ENCODE measurements at places on chromosomes 16 and 17.

DNA sequence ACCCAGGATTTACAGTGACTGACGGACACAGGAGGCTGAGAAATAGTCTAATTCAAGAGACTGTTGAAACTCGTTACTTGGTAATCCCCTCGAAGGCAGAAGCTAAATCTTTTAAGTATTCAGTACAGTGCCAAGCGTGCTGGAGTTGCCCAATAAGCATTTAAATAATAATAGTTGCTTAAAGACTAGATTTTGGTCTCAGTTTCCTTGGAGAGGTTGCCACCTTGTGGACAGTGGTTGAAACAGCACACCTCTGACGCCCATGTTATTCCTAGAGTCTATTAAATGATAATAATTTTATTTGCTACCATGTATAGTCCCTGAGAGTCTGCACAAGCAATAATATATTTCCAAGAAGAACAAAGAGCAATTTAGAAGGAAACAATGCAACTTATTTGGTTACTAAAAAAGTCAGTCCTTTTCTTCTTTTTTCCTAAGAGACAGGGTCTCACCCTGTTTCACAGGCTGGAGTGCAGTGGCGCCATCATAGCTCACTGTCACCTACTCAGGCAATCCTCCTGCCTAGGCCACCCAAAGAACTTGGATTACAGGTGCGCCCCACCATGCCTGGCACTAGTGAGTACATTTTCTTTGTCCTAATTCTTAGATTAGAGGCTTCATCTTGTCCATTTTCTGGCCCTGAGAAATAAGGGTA, 138.0 kb upstream of the NUDT7 start:
- DNase-seq, result peak; percentile 9

DNA sequence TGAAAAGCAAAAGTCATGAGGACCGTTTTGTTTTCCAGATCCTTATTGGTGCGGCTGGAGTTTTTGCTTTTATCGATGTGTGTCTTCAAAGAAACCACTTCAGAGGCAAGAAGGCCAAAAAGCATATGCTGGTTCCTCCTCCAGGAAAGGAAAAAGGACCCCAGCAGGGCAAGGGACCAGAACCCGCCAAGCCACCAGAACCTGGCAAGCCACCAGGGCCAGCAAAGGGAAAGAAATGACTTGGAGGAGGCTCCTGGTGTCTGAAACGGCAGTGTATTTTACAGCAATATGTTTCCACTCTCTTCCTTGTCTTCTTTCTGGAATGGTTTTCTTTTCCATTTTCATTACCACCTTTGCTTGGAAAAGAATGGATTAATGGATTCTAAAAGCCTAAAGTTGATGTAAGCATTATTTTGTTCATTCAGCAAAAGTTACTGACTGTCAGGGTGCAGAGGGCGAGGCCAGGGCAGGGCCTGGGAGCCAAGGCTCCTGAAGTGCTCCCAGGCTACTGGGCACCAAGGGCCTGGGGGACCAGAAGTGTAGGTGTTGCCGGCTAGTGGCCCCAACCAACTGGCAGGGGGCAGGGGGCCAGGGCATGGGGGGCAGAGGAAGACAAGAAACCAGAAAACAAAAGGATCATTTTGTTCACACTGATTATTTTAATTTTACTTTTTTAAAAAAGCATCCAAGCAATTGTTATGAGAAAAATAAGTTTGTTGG, 8.8 kb downstream of the CMTM2 start:
- DNase-seq, result no peak

GRCh38 chr16:86580063-86580790, 1.9 kb downstream of the FOXL1 start:
- DNase-seq, result no peak

DNA sequence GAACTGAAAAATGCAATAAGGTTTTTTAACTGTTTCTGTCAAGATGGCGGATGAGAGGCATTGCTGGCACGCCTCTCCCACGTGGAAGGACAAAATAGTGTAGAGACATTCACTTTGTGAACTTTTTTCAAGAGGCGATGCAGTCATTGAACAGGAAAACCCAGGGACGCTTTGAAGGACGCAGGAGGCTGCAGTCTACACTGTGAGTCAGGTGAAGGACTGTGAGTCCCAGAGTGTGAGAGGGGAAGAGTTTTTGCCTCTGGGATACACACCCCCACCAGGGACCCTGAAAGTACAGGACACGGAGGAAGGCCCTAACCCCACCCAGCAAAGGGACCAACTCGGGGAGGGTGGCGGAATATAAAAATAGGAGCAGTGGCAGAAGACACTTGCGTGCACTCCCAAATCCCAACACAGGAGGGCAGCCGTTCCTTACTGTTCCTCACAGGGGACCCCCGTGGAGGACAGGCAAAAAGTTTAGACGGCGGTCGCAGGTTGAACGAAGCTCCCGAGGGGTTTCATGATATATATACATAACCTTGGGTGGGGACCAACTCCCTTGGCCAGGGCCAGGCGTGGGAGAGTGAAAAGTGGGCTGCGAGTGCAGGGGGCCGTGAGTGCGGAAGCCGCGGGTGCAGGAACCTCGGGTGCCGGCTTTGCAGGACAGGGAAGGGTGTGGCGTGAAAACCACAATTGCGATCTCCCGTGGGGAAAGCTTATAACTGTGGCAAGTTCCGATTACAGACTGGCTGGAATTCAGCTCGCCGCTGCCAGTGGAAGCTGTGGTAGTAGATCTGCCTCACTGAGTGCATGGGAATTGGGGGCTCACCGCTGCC, 82.0 kb upstream of the ALOX12 start:
- DNase-seq, result peak; percentile 13

DNA sequence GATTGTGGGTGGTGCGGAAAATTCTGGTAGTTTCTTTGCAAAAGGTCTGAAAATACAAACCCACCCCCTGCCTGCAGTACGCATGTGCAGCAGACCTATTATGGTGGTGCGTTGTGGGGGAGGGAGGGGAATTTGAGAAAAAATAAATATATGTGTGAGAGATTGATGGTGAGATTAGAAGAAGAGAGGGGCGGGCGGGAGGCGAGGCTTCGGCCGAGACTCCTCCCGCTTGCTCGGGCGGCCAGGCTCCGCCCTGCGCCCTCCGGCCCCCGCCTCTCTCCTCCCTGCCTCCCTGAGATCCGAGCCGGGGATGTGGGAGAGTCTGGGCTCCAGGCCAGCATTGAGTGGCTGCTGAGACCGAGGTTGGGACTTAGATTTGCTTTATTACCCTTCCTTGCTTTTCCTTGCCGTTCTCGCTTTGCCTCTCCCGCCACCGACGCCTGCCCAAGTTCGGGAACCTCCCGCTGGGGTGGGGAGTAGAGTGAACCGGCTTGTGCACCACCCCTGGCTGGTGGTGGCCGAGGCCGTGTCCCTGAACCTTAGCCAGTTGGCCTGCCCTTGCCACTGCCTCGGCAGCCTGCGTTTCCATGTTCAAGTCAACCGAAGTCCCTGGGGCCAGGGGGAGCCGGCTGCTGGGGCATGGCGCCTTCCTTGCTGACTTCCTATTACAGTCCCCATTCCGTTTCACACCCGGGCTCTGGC, 956 bp upstream of the CHD3 start:
- DNase-seq, result peak; percentile 97

- DNase-seq, result no peak
Measured at GRCh38 chr16:28027055-28027454, 36.5 kb downstream of the GSG1L start.

- no peak for DNase-seq
Measured at GRCh38 chr17:49249292-49249794, 18.8 kb upstream of the PHOSPHO1 start.

DNA sequence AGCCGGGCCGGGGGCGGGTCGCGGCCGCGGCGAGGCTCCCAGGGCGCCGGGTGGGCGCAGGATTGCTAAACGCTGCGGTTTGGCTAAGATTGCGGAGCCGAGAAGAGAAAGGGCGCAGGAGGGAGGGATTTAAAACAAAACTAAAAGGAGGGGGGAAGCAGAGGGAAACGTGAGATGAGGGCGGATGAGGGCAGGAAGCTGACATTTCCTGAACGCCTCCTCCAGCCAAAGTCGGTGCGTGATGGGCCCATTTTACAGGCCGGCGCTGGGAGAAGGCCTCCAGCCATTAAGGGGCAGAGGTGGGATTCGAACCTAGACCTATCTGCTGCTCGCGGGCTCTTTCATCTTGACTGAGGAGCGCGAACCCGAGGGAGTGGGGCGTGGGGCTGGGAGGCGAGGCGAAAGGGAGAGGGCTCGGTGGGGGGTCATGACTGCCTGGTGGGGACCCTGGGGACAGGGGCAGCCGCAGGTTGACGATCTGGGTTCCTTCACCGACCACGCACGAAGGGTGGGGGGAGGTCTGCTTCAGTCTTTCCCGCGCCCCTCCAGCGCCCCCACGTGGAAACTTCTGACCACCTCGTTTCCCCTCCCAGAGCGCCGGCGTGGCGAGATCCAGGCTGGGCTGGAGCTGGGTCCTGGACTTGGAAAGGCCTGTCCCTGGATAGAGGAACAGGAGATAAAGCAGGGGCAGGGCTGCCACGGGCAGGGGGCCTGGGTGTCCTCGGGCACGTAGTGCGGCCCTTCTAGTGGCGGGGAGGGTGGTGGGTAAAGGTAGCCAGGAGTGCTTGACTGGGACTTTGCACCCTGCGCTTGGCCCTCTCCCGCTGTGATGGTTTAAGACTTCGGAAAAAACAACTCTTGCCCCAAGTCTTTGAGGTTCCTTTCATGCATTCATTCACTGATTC, 3.8 kb upstream of the TAC4 start:
- peak; percentile 25 for DNase-seq

GRCh38 chr16:568401-569258, 1.1 kb upstream of the PIGQ start:
- DNase-seq, result no peak

- DNase-seq, result no peak
Measured at GRCh38 chr17:49494986-49495841, at the start of gene NGFR. Gene NGFR (plus strand): TSS chr17:49495293. CDS start chr17:49495418, 125 bp downstream.

DNA sequence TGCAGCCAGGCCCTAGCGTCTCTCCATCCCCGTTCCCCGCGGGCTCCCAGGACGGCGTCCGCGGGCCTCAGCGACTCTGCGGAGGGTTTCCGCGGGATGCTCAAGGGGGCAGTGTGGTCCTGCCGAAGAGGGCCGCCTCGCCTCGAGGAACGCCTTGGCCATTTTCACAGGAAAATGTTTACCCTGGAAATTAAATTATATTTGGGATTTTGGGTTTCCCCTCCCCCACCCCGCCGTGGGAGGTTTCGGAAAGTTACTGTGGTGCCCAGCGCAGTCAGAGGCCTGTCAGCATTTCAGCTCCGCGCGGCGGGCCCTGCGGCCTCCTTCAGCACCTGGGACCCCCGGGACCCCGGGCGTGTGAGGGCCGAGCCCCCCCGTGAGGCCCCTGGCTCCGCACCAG, 94.5 kb downstream of the PCTP start:
- DNase-seq, result peak; percentile 14

- DNase-seq, result no peak
Measured at GRCh38 chr16:82808036-82808435, 181.3 kb downstream of the CDH13 start.

DNA sequence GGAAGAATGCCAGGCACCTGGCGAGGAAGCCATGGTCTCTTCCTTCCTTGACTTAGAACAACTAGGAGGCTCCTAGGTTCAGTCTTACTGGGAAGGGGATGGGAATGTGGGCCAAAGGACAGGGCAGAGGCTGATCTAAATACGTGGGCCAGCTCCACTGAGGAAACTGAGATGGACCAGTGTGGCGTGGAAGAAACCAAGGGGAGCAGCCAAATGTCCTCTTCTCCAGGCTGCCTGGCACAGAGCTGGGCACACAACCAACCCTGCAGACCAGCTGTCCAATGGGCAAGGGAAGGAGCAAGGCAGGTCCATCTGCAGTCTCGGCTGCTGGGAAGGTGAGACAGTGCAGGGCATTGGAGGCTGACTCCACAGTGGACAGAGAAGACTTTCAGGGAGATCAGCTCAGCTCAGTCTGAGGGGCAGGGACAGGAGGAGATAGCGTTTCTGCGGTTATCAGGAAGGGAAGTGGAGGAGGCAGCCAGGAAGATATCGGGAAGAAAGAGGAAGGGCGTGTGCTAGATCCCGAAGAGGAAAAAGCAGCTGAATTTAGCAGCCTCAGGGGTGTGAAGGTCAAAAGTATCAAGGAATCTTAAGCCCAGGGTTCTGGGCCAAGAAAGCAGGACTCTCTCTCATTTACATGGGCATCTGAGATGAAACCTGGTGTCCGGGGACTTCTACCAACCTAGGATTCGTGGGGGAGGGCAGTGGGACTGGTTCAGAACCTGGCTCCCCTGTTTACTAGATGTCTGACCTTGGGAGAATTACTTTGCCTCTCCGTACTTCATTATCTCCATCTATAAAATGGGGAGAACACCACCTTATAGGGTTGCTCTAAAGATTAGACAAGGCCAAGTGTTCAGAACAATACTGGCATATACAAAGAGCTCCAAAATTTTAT, 1.8 kb downstream of the KIFC3 start:
- DNase-seq, result no peak
